Stimulated activated CD8-positive, alpha-beta memory T cell treated with anti-CD3 and anti-CD28 coated beads, Interleukin-15, amount 100 ng/mL, for 24 hours (primary cell): ENCODE measurements at places on chromosomes 4 and X.

- DNase-seq = no peak
Observed at GRCh38 chr4:17347445-17347844, 164.4 kb downstream of the QDPR start.

DNA sequence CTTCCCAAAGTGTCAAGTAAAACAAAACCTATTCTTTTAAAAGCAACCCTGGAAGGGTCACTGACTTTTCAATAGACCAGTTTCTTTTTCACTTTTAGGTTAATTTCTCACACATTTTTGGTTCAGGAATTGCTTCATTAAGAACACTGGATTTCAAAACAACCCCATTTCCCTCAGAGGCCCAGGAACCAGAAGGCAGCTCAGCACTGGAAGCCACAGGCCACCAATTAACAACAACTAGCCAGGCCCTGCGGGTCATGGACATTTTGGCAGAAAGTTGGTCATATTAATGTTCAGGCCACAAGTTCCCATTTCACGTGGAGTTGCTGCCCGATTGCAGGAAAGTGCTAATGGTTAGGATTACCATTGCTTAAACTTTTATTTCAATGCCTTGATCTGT, 39.8 kb downstream of the HAND2 start:
- no peak for DNase-seq

- no peak for DNase-seq
Observed at GRCh38 chr4:38313175-38313574, 350.8 kb upstream of the KLF3 start.

GRCh38 chr4:7677799-7678301, 243.1 kb upstream of the PSAPL1 start:
- no peak for DNase-seq

DNA sequence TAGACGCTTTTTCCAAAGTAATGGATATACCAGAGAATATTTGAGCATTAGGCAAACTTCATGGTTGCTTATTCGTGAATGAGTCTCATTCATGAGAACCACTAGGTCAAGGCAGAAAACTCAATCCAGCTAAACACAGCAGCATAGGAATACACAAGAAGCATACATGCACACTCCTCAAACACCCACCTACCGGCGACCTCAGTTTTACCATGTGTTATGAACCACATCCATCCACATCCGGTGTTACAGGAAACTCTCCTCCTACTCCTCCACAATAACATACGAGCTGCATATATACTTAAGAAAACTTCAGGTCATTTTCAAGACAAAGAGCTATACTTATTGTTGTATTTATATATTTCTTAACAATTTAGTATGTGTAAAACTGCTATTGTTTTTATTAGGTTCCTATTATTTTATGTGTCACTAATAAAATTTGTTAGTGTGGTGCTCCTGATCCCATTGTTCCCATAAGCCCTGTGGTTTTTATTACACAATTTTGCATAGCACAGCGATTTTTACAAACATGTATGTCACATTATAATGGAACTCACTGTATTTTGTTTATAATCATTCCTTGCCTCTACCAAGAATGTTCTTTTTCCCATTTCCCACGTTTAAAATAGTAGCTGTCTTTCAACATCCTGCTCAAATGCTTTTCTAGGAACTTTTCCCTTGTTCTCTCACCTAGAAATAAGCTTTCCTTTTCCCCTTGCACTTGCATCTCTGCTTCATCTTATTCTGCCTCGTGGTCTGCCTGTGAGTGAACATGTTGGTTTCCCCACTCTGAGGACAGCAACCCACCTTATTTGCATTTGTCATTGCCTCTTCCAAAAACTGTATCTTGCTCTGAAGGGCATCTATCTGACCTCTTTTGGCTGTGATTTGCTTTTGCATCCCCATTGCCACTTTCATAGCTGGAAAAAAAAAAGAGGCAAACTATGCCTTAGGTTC, 48.3 kb downstream of the STBD1 start:
- no peak for DNase-seq

DNA sequence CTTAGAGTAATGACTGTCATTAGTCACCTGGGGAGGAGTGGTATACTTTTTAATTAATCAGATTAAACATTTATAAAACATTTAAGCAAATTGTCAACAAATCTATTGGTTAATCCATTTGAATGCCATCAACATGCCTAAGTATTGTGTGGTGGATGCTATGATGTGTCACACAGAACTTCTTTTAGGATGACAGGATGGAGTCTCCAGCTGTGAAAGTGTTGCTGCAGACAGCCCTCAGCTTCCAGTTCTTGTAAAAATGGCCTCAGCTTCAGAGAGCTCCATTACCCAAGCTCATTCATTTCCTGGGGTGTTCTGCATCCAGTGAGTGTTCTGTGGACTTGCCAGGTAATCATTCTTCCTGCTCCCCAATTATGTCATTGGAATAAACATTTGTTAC, 74.3 kb upstream of the CLNK start:
- DNase-seq = no peak

- DNase-seq = no peak
Observed at GRCh38 chr4:71355045-71355444, 16.2 kb downstream of the SLC4A4 start.

GRCh38 chrX:2514131-2514530, 13.4 kb upstream of the DHRSX start:
- no peak for DNase-seq

DNA sequence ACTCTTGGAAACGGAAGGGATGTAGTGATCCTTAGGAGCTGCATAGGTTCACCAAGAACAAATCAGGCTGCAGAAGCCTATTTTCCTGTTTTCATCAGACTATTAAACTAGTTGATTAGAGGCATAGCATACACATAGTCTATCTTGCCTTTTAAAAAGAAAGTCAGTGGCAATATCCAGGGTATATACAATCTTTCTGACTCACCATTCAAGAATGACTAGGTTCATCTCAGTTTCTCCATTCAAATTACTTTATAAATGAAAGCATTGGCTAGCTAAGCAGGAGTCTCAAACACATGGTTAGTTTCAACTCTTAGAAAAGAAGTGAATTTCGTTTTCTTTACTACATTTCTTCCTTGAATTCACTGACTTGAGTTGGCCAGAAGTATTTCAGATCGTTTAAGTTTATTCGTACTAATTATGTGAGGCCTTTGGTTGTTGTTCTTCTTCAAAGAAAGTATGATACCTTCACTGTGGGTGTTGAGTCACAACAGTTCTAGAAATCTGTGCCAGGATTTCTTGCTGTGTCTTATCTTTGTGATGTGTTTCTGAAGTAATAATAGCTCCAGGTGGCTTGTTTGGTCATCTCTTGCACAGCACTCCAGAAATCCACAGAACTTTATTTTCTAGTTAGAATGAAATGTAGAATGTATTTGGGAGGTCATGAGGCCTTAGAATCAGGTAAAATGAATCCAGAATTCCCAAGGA, 88.2 kb downstream of the AWAT2 start:
- DNase-seq = no peak

GRCh38 chrX:123833387-123833786, 26.5 kb upstream of the XIAP start:
- DNase-seq = no peak

DNA sequence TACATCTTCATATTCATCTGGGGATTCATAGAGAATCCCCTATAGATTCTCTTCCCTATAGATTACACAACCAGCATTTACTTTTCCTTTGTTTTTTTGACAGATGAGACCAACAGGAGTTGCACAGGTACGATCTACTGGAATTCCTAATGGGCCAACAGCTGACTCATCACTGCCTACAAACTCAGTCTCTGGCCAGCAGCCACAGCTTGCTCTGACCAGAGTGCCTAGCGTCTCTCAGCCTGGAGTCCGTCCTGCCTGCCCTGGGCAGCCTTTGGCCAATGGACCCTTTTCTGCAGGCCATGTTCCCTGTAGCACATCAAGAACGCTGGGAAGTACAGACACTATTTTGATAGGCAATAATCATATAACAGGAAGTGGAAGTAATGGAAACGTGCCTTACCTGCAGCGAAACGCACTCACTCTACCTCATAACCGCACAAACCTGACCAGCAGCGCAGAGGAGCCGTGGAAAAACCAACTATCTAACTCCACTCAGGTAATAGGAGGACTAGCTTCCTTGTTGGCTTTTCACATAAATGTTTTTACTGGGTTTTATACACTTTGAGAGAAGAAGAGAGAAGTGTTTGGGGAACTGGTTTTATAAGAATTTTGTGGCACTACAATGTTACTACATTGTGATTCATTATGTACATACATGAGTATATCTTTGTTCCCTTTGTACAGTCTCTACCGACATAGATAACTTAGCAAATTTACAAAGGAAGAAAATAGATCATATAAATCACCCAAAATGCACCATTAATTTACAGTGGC, 137.2 kb downstream of the DIPK2B start:
- DNase-seq = no peak

GRCh38 chrX:45771560-45772340, 571.1 kb upstream of the DIPK2B start:
- no peak for DNase-seq

DNA sequence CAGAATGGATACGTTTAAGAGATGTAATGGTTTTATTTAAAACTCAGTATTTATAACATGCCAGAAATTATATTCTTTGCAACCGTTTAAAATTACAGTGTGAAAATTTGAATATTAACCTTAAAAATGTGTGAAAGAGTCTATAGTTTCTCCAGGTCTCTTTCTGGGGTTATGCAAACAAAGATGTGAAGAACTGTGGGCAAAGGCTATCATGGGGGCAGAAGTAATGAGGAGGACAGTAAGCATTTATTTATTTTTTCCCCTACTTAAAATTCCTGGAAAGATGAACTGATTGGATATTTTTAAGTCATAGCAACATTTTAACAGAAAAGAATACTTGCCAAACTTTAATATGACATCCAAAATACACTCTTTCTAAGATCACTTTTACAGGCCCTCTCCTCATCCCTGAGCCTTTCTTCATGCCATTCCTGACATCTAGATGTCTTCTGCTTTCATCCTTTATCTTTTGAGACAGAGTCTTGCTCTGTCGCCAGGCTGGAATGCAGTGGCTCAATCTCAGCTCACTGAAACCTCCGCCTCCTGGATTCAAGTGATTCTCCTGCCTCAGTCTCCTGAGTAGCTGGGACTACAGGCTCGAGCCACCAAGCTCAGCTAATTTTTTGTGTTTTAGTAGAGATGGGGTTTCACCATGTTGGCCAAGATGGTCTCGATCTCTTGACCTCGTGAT, 46.1 kb downstream of the TMEM131L start:
- DNase-seq = no peak

- no peak for DNase-seq
Observed at GRCh38 chr4:1137063-1137776, 23.9 kb upstream of the RNF212 start.

DNA sequence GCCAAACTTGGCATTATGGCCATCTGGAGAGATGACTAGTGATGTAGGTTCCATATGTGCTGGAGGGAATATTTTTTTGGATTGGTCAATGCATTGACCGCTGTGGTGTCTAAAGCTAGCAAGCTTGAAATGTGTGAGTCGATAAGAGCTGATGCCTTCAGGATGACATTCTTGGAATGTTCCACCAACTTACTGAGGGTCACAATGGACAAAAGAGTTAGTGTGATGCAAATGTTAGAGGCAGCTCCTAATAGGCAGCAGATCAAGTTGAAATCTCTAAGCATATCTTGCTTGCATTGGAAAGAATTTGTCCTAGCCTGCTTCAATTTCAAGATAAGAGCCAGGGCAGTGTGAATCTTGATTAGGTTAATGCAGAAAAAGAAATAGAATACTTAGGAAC, 210.4 kb upstream of the AFF2 start:
- DNase-seq = no peak

DNA sequence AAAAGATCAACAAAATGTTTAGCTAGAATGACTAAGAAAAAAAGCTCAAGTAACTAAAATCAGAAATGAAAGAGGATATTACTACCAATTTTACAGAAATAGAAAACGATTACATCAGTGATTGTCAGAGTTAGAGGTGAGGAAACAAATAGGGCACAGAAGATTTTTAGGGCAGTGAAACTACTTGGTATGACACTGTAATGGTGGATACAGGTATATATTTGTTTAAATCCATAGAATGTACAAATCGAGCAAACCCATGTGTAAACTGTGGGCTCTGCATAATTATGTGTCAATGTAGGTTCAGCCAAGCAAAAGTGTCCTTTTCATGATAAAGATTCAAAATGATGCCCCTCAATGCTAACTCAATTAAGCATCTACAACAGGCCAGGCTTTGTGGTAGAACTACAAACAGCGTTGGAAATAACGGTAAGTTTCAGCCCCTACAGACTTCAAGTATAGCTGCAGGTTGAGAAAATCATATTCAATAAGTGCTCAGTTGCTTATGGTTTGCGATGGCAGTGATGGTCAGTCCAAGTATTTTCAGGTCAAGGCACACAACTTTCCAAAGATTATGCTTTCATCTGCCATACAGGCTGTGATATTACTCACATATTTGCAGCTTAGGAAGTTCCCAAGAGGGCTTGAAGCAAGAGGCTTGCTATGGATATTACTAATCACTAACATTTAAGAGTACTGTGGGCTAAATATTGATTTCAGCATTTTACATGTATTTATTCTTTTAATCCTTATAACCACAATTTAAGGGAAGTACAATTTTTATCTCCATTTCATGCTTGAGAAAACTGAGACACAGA, 158.6 kb downstream of the TET2 start:
- DNase-seq = no peak

DNA sequence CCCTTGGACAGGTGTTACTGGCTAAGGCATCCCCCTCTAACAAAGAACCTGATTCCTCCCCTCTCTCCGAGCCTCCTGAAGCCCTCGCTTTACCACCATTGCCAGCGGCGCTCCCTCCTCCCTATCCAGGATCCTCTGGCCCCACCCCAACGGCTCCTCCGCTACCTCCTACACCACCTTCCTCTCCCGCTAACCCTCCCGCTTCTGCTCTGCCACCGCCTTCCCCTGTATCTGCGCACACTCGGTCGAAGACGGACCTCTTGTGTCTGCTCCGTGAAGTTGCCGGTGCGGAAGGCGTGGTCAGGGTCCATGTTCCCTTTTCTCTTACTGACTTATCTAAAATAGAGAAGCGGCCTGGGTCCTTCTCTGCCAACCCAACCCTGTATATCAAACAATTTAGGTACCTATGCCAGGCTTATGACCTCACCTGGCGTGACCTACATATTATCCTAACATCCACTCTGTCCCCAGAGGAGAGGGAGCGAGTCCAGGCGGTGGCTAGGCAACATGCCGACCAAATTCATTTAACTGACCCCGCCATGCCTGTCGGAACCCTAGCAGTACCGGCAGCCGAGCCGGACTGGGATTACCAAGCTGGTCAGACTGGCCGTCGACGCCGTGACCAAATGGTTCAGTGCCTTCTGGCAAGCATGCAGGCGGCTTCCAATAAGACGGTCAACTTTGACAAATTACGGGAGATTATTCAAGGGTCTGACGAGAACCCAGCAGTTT, 958.9 kb downstream of the RPA4 start:
- no peak for DNase-seq

GRCh38 chrX:93420090-93420489, 253.3 kb downstream of the NAP1L3 start:
- no peak for DNase-seq

GRCh38 chr4:7417639-7418038, 17.1 kb downstream of the PSAPL1 start:
- DNase-seq = no peak

- no peak for DNase-seq
Observed at GRCh38 chr4:75412746-75413145, 101.5 kb downstream of the RCHY1 start.
